HuH-7.5 (cell line): ENCODE measurements at places on chromosomes 1 and 21.

DNA sequence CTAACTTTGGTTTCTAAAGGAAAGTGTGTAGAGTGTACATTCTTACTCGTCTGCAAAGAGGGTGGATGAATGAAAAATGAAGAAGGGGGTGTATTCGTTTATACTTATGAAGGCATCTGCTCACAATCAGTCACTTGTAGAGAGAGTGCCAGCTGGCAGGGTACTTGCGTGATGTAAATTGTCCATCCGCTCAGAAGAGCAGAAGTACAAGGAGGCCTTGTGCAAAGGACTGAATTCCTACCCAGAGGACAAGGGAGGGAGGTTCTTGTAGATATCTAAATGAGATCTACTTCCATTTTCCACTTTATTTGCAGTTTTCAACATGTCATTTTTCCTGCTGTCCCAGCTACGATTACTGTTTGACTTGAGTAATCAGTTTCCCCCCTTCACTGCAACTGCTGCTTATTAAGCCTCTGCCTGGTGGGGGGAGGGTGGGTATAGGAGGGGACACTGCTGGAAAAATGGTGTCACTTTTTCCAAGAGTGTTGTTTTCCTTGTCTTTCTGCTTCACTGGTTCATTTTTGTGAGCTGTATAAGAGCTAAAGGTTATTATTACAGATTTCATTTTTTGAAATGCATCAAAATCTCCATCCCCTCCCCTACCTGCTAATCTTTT lies 67.3 kb downstream of the LAMC1 start:
- DNase-seq, result no peak

DNA sequence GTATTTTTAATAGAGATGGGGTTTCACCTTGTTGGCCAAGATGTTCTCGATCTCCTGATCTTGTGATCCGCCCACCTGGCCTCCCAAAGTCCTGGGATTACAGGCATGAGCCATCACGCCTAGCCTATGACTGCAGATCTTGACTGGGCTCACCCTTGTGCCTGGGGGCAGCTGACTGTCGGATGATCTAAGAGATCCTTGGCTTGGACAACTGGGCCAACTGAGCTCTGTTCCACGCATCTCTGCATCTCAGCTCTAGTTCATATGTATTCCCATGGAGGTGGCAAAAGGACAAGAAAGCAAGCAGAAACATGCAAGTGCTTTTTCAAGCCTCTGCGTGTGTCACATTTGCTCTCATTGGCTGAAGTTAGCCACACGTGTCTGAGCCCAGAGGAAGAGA lies 75.8 kb upstream of the SELENON start:
- DNase-seq, result no peak

DNA sequence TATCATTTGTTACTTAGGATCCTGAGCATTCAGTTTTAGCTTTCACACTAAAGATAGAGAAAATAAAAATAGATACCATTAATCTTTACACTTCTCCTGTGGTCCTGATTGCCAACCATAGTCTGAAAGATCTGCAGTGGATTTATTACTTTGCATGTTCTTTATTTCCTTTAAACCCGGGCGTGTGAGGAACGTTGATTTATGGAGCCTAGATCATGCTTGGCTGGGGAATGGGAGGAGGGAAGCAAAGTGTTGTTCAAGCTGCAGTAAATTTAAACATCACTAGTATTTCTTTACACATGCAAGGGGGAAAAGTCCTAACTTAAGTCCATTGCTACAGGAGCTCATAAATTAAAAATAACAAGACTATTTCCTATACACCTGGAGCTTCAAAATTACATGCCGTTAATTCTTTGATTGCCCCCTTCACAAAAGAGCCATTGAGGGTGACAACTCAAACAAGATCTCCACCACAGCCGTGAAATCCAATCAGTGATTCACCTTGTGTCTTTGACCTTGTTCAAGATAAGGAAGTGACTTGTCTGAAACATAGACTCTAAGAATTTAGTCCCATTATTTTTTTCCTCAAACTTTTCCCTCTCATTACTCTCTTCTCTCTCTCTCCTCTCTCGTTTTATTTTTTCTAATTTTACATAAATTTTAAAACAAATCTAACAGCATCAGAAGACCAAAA lies 282.7 kb downstream of the KIF26B start:
- DNase-seq, result no peak

GRCh38 chr1:85563139-85563538 lies 17.4 kb upstream of the CCN1 start:
- DNase-seq, result no peak

DNA sequence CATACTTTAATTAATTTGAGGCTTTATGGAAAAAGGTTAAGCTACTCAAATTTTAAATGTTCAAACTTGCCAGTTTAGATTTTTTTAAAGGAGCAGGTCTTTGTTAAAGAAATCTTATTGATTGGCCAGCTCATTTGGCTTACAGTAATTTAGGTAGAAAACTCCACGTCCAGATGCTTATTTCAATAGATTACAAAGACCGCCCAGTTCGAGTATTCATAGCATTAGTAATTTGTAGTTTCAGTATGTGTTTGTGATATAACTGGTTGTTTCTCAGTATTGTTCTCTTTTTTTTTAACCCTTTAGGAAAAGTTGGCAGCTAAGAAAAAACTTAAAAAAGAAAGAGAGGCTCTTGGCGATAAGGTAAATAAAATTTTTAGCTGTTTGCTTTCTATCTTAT lies 1.6 kb downstream of the RPF1 start:
- no peak for DNase-seq

DNA sequence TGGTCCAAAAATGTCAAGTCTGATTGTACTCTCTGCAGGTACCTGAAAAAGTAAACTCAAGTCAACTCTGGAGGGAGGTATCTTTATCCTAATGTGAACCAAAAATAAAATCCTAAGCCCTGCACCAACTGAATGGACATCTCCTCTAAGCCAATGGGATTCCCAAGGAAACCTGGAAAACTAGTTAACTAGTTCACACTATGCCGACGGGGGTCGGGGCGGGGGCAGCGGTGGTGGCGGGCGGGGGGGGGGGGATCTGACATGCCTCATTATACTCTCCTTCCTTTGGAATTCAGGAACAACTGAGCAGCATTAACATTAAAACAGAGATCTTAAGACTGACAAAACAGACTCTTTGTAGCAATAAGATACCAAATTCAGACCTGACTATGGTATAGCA lies 452.6 kb upstream of the CAMK1G start:
- no peak for DNase-seq

DNA sequence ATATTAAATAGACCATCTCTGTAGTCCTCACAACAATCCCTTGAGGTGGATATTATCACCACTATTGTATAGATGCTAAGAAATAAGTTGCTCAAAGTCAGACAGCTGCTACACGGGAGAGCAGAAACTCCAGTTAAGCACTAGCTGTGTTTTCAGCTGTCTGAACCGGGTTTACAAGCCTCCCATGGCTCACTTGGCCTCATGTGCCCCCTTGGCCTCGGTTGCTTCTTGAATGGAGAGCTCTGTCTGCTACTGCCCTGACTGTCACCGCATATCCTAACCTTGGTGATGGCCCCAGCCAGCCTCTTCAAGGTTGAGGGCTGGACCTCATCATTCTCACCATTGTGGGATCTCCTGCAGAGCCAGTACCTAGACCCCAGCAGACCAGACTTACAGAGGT lies 123.4 kb downstream of the AK5 start:
- DNase-seq, result no peak

DNA sequence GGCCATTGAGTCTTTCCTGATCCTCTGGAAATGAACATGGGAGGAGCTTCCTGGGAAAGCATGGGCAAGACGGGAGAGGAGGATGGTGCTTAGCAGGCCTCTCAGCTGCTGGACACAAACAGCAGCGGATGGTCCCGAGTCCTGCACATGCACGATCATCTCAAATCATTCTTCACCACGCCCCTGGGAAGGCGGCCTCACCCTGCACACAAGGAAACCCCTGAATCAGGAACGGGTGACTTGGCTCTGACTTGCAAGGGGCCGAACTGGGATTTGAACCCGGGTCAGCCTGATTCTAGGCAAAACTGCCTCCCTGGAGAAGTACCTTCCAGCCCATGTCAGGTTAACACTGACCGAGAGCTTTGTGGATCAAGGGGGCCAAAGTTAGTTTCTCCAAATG lies 134.8 kb upstream of the WNT4 start:
- no peak for DNase-seq

DNA sequence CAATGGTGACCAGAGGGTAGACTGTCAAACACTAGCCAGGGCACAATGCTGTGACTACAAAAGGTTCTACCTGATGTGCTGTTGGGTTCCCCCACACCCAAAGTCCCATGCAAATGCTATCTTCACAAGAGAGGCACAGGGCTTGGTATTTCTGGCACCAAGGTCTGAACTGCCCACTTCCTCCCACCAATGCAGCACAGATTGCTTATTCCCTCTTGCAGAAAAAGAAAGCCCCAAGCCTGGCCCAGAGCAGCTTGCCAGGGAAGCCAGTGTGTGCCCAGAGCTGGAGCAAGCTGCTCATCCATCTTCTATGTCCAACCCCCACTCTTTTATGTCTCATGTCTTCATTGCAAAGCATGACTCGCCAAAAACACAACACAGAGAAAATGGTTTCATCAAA lies 149.4 kb upstream of the CAMK1G start:
- DNase-seq, result no peak

DNA sequence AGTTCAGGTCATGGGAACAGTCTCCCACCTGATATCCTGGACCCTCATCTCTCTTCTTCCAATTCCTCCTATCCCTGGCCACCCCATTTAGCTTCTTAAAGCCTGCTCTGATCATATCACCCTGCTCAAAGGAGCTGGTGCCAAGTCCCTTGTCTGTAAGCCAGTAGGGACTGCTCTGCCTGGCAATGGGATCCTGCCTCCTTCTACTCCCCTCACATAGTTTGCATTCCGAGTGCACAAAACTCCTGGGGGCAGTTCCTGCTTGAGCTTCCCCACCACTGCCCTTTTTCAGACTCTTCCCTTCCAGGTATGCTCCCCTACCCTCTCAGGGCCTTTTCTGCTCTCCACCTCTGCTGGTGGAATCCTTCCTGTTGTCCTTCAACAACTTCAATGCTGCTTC lies 48.1 kb downstream of the NGF start:
- DNase-seq, result no peak

- DNase-seq, result no peak
Observed at GRCh38 chr1:57927003-57927402, 503.1 kb upstream of the DAB1 start.

- no peak for DNase-seq
Observed at GRCh38 chr1:228284521-228284920, 76.7 kb downstream of the OBSCN start.

GRCh38 chr1:33025180-33025569 lies 11.5 kb downstream of the AK2 start:
- DNase-seq, result no peak

DNA sequence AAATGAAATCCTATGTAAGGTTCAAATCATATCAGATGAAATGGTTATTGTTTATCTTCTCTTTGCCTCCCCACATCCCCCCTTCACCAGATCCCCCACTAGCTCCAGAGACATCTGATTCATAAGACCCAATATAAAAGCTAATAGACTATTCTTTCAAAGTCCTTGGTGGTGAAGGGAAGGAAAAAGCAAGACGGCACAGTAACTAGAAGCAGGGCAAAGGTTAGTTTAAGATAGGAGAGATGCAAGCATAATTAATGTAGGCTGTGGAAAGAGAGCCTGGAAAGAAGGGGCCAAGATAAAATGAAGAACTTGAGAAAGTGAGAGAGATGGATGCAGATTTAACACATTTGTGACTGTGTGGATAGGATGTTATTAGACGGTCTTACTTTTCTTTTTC lies 33.8 kb downstream of the BTG3 start:
- DNase-seq, result no peak

DNA sequence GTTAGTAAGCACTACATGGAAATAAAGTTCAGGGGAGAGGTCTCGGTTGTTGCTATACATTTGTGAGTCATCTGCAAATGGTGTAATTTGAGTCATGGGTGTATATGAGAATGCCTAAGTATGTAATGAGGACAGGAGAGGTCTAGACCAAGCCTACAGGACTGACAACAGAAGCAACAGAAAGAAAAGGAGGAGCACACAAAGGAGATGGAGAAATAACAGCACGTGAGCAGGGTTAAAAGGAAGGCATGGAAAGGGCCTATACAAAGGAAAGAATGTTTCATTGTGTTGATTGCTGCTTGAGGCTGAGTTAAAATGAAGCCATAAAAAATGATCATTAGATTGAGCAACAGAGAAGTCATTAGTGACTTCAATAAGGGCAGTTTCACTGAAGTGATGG lies 28.0 kb upstream of the PRKAA2 start:
- DNase-seq, result no peak

DNA sequence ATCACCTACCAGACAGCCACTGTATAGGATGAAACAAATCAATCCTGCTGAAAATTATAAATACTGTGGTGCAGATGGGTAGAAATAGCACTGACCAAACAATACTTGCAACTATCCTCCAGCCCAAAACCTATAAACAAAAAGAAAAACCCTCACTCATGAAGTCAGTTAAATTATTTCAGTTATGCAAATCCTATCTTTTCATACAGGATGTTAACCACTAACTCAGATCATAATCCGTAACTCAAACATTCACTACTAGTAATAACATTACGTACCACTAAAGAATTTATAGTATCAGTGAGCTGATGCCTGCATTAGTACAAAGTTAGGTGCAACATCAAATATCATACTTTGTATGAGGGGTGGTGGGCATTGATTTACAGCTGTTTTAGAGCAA lies 2.6 kb downstream of the NDC1 start:
- no peak for DNase-seq

- no peak for DNase-seq
Observed at GRCh38 chr1:51584021-51584420, 32.9 kb upstream of the OSBPL9 start.

DNA sequence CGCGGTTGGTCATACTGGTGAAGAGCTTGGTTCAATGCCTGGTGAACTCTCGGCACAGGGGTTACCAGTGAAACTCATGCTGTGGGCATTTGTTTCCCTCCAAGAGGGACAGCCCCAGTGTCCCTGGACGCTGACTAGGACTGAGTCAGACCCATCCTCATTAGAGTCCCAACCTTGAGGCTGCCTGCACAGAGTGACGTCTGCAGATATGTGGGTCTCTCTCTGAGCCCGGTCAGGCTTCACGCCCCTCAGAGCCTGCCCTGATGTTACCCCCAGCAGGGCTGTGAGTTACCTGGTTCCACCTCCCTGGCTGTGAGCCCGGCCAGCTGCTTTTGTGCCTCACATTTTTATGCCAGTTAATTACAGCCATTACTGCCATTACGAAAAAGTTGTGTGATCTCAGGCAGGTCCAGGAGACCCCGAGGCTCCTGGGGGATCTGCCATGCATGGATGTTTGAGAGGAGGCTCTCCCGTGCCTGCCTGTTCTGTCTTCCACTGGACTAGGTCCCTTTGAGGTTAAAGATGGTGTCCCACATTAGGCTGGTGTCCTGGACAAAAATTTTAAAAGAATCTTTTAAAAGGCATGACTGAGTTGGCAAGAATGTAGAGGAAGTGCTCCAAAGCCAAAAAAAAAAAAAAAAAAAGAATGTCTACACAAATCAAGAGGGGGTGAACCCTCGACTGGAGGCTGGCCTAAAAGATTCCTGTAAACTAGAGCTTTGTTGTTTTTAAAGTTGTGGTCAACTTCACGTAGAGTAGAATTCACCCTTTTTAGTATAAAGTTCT lies 36.6 kb upstream of the PADI1 start:
- DNase-seq, result no peak
